ENCODE measurements at places on chromosomes 7 and 10.

- DNase-seq = peak; percentile 13
These were observed 21.0 kb upstream of the ASB15 start for GRCh38 chr7:123580406-123581161.

- DNase-seq = no peak
These were observed 117.0 kb upstream of the STK17A start for GRCh38 chr7:43465581-43466554.

- DNase-seq = peak; percentile 31
These were observed 637 bp downstream of the HSPA14 start for GRCh38 chr10:14838582-14839304.

DNA sequence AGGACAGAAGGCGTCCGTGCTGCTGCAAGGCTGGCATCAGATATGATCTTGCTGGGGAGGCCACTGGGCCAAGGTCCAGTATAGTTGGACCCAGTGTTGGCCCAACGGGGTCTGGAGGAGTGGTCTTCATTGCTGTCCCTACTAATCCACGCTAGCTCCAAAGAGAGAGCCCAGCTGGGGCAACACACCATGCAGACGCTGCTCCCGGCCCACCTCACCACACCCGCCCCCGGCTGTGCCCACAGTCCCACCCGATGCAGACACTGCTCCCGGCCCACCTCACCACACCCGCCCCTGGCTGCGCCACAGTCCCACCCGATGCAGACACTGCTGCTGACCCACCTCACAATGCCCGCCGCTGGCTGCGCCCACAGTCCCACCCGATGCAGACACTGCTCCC, 121.5 kb downstream of the VIPR2 start:
- DNase-seq = no peak

All from left renal cortex interstitium (tissue), 4 donors.